ENCODE measurements at places on chromosomes 6 and 20.

- no peak for DNase-seq
Observed at GRCh38 chr6:158384671-158385110, 72.4 kb downstream of the TULP4 start.

GRCh38 chr20:19176470-19177052 is 35.9 kb upstream of the SLC24A3 start:
- no peak for DNase-seq

GRCh38 chr6:120302041-120302440 is 952.5 kb upstream of the MAN1A1 start:
- no peak for DNase-seq

DNA sequence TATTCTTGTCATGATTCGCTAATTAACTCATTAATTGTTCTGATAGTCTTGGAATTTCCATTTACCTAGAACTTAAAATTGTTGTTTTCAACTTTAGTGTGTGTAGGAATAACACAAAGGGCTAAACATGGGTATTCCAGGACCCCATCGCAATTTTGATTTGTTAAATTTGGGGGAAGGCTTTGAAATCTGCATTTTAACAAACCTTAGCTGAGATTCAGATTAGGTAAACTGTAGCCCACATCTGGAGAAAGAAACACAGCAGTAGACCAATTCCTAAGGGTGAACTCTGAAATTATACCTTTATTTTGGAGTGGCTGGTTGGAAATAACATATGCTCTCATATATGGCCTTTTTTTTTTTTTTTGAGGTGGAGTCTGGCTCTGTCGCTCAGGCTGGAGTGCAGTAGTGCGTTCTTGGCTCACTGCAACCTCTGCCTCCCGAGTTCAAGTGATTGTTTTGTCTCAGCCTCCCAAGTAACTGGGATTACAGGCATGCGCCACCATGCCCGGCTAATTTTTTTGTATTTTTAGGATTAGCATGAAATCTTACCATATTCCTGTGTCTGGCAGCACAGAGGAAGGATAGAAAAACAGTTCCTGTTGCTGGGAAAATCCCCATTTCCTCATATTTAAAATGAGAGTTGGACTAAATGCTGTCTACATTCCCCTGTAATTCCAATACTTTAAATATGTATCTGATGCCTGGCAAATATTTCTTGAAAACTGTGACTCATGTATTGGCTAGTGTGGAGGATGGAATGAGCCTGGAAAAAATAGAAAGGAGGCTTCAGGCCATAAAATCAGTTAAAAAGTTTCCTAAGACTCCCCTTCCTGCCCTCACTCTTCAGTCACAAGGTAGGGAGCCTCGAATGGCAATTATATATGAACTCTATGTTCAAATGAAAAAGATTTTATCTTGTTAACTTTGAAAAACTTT is 96.7 kb upstream of the FAM184A start:
- no peak for DNase-seq

- DNase-seq = no peak
Observed at GRCh38 chr20:48959899-48960550, 38.5 kb downstream of the ARFGEF2 start.

GRCh38 chr6:155213611-155214372 is 50.0 kb upstream of the CLDN20 start:
- DNase-seq = no peak

GRCh38 chr6:20918868-20919267 is 384.6 kb downstream of the CDKAL1 start:
- no peak for DNase-seq

DNA sequence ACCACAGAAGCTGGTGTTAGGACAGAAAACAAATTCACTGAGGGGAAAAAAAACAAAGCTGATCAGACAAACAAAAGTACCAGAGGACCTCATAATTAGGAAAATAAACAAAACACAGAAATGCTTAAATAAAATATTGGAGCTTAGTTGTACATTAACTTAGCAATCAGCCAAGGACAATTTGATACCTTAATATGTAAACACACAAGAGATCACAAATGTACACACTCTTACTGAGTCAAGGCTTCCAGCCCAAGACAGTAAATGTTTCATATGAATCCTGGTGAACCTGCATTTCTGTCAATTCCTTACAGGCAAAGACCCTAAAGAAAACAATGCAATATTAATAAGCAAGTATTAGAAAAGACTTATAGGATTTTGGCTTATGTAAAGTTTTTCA is 62.0 kb upstream of the SPTLC3 start:
- DNase-seq = no peak

- no peak for DNase-seq
Observed at GRCh38 chr6:154840363-154840762, 107.1 kb downstream of the SCAF8 start.

GRCh38 chr20:58647796-58648501 is 3.1 kb upstream of the STX16 start:
- DNase-seq = peak; percentile 66

GRCh38 chr6:144036064-144036834 is 28.2 kb upstream of the PLAGL1 start:
- DNase-seq = no peak

GRCh38 chr6:43978473-43979346 is 148.5 kb downstream of the MRPL14 start:
- peak; percentile 61 for DNase-seq

- DNase-seq = no peak
Observed at GRCh38 chr6:19150307-19150706, 686.9 kb upstream of the ID4 start.

DNA sequence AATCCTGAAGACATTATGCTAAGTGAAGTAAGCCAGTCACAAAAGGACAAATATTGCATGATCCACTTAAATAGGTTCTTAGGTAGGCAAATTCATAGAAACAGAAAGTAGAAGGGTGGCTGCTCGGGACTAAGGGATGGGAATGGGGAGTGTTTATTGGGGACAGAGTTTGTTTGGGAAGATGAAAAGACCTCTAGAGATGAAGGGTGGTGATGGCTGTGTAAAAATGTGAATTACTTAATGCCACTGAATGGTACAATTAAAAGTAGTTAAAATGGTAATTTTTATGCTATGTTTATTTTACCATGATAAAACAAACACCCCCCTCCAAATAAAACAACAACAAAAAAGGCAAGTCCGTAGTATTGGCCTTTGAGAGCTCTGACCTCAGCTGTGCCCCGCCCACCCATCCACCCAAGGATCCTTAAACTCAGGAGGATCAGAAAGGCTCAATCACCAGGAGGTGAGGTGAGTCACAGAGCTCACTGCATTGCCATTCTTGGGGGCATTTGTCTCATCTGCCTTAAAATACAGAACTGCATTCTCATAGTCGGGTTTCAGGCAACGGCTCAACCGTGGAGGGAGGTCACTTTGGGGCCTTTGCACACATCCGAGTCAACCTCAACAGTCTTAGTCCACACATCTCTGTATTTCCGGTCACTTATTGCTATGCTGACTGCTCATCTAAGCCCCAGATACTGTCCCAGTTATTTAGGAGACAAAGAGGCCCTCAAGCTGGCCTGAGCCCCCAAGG is 96.7 kb downstream of the SLC22A23 start:
- DNase-seq = no peak

GRCh38 chr6:137640086-137640485 is 145.9 kb upstream of the OLIG3 start:
- no peak for DNase-seq

GRCh38 chr6:151445482-151445881 is 6.4 kb downstream of the RMND1 start:
- no peak for DNase-seq

DNA sequence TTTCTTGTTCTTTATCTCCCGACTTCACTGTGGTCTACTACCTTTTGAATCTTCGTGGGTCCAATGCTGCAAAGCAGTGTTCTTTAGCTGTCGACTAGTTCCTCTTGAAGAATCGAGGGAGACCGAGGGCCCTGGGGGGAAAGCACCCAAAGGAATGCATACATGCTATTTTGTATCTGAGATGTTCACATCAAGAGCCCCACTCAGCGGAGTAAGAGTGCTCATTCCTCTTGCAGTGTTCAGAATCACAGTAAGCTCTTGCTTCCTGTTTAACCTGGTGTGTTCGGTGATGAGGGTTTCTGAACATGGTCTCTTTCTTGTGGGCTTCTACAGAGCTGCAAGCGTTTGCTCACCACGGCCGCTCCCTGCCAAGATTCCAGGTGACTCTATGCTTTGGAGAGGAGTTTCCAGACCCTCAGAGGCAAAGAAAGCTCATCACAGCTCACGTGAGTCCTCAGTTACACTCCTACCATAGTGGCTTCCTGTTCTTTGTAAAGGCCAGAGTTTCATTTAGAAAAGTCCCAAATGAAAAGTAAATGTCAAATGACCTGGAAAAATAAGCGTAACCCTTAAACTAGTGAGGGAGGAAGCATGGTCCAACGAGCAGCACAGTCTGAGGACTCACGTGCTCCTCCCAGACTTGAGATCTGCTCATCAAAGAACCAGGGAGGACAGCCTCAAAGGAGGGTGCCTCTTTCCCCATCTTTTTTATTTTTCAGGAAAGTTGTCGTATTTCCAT is 13.3 kb downstream of the IRF4 start:
- no peak for DNase-seq

- no peak for DNase-seq
Observed at GRCh38 chr6:157620944-157621343, 202.1 kb upstream of the SNX9 start.

GRCh38 chr6:139003751-139004150 is 15.7 kb upstream of the REPS1 start:
- no peak for DNase-seq

GRCh38 chr6:100167585-100167984 is 173.6 kb upstream of the MCHR2 start:
- DNase-seq = no peak

DNA sequence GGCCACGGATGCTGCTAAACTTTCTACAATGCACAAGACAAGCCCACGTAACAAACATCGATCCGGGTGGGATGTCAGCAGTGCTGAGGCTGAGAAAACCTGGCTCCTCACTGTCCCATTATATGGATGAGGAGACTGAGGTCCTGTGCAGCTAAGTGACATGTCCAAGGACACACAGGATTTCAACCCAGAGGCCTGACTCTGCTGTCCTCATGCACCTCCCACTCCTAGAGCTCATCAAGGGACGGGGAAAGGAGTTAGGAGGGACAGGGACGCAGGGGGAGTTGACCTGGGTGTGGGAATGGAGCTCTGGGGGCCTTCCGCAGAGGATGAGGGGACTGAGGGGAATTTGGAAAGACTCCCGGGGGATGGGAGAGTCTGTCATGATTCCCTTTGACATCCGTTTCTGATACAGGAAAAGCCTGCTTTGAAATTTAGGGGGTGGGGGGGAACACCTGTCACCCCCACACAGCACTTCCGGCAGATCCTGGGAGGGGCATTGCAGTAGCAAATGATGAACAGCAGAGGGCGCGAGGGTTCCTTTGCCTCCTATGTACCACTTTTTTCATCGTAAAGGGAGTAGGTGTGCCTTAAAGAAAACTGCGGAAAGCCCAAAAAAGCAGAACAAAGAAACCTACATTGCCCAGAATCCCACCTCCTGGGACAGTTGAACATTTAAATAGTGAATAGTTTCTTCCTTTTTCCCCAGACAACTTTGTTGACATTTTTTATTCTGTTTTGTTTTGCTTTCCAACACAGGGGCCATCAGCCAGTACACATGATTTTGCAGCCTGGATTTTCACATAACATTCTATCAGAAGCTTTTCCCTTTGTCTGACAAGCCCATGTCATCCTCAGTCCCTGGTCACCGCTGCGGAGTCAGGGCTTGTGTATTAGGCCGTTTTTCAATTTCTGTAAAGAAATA is 48.6 kb downstream of the SLC2A10 start:
- DNase-seq = no peak

GRCh38 chr6:72412709-72413044 is 209.2 kb upstream of the KCNQ5 start:
- no peak for DNase-seq

DNA sequence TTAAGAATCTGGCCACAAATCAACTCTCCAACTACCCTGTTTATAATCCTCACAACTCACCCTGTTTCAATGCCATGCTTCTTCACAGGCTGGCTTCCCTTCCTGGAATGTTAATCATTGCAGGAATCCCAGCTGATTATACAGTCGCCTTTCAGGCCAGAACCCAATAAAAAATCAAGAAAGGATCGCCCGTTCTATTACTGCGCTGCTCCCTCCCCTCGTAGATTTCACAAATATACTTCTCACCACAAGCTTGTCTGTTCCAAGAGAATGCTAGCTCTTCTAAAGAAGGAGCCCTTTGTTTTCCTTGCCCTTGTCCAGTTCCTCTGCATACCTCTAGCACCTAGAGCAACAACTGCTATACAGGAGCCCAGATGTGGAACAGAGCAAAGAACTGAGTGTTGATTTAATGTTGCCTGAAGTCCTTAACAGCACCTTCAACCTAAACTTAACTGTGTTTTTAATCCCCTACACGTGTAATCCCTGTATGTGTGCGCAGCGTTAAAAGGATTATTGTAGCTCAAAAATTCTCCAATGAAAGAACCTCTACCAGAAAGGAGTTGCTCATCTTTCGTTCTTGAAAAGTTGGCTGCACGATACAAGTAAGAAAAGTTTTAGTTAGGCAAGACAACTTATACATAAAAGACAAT is 988 bp downstream of the ECHDC1 start:
- DNase-seq = no peak

DNA sequence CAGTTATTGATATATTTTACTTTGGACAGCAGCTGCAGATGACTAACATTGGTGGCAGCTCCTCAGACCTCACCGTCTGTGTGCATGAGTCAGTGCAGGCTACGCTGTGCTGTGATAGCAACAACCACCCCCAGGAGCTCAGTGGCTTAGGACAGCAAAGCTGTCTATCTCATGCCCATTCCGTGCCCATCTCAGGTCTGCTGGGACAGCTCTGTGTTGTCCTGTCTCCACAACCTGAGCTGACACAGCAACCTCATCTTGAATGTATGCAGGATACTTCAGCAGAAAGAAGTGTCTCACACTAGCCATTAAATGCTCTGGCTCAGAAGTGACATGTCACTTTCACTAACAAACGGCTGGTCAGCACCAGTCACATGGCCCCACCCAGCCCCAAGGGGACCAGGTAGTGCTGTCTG is 47.7 kb downstream of the BANF2 start:
- DNase-seq = no peak

- DNase-seq = no peak
Observed at GRCh38 chr6:71533939-71534379, 245.3 kb downstream of the OGFRL1 start.

- DNase-seq = no peak
Observed at GRCh38 chr6:44627091-44627882, 239.8 kb downstream of the CDC5L start.

GRCh38 chr6:100382767-100383195 is 81.9 kb downstream of the SIM1 start:
- DNase-seq = no peak

- DNase-seq = no peak
Observed at GRCh38 chr6:133608620-133609019, 280.3 kb upstream of the TCF21 start.
